ENCODE measurements at places on chromosomes 12 and 14.

DNA sequence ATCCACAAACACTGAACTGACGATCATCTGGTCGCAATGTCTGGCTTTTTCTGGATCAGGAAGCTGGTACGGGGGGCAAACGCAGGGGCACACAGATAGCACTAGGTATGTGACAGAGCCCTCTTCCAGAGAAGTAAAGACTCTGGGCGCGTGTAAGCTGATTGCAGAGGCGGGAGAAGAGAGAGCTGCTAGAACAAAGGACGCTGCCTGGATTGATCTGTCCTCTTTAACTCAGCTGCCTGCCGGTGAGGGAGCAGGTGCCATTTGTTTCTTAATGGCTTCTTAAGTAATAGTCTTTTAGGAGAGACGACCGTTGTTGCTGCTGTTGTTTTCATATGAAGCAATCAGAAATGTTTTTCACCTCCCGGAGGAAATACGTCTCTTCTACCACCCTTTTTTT lies 77.3 kb downstream of the GLT1D1 start:
- DNase-seq: peak; percentile 84

GRCh38 chr12:2754208-2754607 lies 40.6 kb upstream of the FKBP4 start:
- no peak for DNase-seq

GRCh38 chr12:51323966-51324895 lies at the start of gene BIN2:
BIN2 (minus strand) TSS chr12:51324174; CDS start chr12:51324102, 72 bp downstream.
- DNase-seq: no peak

DNA sequence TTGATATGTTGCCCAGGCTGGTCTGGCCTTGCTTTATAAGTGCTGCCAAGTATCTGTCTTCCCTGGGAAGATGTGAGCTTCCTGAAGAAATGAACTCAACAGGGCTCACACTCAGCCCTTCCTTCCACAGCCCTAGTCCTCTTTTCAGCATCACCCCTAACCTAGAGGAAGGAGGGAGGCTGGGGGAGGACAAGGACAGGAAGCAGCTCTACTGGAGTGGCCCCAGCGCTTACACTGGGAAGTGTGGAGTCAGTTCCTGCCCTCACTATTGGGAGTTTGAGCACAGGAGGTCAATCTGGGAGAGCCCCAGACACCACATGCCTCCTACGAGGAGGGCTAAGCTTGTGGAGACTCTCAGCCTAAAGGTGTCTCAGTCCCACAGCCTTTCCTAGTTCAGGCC lies 16.8 kb downstream of the GALNT6 start:
- no peak for DNase-seq

Measured in NCI-H345 (cell line).